ENCODE measurements at places on chromosomes 11 and 22. TPM values are rescaled to one million over a fixed set of nuclear protein-coding genes. Genes with fewer than 3 reads are reported as not detected.

Gene API5
- total RNA-seq, result 21.0 TPM

Gene NRGN
- total RNA-seq, result 5.3 TPM

Gene OR52E8
- not detected for total RNA-seq

Gene OR2D2
- total RNA-seq, result not detected

Gene OR5A1
- not detected for total RNA-seq

Gene ADM2
- not detected for total RNA-seq

Gene APOA4
- total RNA-seq, result 14.3 TPM

Gene FAM181B
- total RNA-seq, result not detected

Gene FREY1
- not detected for total RNA-seq

Gene PAX6
- not detected for total RNA-seq

Gene SLC7A4
- total RNA-seq, result 20.4 TPM

Gene ACTN3
- total RNA-seq, result not detected

Gene VSIG2
- not detected for total RNA-seq

Gene TOLLIP
- total RNA-seq, result 63.0 TPM

Gene MYO18B
- total RNA-seq, result 12.0 TPM

Gene OR51I1
- not detected for total RNA-seq

Gene PATE2
- total RNA-seq, result not detected

Gene TRMT112
- total RNA-seq, result 384 TPM

Gene LGR4
- 46.8 TPM for total RNA-seq

Gene KCNE3
- total RNA-seq, result not detected
